ENCODE measurements at places on chromosomes 13 and 19.

GRCh38 chr13:76790980-76791819, 95.0 kb downstream of the KCTD12 start:
- DNase-seq, result no peak

DNA sequence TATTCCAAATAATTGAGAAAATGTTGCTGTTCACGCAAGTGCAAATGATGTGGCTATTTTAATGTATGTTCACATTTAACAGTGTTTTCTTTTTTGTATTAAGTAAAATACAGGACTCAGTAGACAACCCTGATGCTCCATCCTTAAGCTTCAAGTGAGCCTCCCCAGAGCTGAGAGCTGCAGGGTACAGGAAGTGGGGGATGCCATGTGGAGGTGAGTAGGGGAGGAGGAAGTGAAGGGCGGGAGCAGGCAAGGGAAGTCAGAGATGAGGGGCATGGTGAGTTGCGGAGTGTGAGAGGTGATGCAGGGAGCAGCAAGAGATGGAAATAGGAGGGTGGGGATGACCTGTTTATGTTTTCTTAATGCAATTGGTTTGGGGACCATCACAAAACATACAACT, 711.0 kb downstream of the UQCRFS1 start:
- no peak for DNase-seq

- no peak for DNase-seq
These were observed 297.8 kb downstream of the SHISA2 start for GRCh38 chr13:25753976-25754375.

- no peak for DNase-seq
These were observed 512.0 kb downstream of the DACH1 start for GRCh38 chr13:71355010-71355409.

DNA sequence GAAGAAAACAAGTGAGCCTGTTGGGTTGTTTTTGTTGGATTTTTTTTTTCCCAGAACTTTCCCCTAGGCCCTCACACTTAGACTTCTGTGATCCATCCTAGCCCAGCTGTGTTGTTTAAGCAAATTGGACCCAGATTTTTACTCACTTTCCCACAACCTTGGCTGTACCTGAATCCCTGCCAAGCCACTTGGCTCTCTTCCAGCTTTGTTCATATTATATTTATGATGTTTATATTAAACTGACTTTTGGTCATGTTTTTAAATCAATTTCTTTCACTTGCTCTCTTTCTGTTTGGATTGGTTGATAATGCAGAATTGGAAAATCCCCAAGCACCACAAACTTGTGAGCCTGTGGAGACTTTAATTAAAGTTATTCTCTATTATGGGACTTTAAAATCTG, 16.6 kb downstream of the OLFM4 start:
- DNase-seq, result no peak

- DNase-seq, result no peak
These were observed 20.8 kb upstream of the SEMA6B start for GRCh38 chr19:4580021-4580901.
